Activated CD4-positive, alpha-beta T cell treated with anti-CD3 and anti-CD28 coated beads, Interleukin-2, amount 50 U/mL, for 16 hours (primary cell): ENCODE measurements at places on chromosomes 5 and 9.
A peak's percentile ranks its signal among the peaks of the same experiment; 100 is the strongest.

DNA sequence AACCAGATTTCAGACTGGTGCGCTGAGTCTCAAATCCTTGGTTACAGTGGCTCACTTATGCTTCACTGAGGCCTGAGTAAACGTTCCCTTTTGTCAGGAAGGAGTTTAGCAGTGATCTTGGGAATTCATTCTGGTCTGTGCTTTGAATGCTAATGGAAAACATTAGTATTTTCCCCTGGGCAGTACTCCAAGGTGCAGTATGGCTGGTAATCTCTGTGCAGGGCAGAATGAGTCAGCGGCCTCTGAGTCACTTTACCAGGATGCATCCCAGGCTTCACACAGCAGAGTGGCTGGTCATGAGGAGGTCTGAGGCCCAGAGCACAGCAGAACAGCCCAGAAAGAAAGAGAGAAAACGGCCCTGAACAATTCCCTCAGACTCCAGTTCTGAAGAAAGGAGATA, 54.0 kb downstream of the PCA3 start:
- no peak for DNase-seq

DNA sequence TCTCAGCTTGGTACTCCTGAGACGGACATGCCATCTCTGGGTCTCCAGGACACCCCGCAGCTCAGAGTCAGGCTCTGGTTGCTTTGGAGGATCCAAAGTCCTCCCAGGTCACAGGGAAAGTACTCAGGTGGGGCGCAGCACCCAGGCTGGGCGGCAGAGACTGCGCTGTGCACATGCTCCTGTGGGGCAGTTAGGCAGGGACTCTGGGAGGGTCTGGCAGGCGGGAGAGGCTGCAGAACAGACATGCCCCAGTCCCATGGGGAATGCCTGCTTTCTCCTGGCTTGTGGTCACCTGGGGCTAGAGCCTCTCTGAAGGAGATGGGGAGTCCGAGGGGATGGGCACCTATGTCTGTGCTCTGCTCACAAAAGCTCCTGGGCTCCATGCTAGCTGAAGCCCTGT, 45.3 kb upstream of the ITGA2 start:
- no peak for DNase-seq

- DNase-seq = no peak
Measured at GRCh38 chr5:142097681-142098080, 10.9 kb upstream of the NDFIP1 start.

DNA sequence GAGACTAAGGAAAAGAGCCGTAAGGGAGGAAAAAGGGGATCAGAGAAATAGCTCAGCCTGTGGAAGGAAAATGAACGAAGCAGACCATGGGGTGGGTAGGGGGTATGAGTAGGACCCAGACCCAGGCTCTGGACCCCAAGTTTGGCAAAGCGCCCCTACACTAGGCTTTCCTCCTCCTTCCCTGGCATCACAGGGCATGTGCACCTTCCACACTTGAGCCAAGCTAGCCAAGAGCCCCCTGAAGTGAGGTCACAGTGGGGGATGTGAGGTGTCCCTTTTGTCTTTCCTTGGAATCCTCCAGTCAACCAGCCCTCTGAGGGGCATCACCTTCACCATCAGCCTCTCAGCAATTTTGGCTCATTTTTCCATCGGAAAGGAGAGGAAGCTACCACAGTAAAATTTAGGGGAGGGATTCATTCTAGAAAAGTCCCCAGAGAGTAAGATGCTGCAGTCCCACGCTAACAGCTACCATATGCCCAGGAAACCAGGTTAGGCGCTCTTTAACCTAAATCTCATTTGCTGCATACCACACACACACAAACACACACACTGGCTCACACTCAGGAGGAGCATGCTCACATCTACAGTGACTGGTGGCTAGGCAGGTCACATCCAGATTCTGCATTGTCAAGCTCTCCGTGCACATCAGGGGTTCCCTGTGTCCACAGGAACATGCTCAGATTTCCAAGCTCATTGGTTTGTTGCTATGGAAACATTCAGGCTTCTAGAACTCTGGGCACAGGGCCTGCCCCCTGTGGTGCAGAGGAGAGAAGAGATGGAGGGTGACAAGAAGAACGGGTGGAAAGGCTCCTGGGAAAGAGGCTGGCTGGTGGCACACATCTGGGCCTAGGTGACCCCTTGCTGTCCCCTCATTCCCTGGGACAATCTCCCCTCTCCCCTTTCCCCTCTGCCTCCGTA, 9.9 kb downstream of the REEP2 start:
- no peak for DNase-seq

- no peak for DNase-seq
Measured at GRCh38 chr5:126693806-126694205, 83.1 kb upstream of the LMNB1 start.

GRCh38 chr5:32018476-32019436, 155.4 kb downstream of the GOLPH3 start:
- DNase-seq = no peak

GRCh38 chr9:16069671-16070454, 517.0 kb downstream of the CCDC171 start:
- no peak for DNase-seq

- no peak for DNase-seq
Measured at GRCh38 chr5:142810081-142810480, 39.9 kb downstream of the ARHGAP26 start.

DNA sequence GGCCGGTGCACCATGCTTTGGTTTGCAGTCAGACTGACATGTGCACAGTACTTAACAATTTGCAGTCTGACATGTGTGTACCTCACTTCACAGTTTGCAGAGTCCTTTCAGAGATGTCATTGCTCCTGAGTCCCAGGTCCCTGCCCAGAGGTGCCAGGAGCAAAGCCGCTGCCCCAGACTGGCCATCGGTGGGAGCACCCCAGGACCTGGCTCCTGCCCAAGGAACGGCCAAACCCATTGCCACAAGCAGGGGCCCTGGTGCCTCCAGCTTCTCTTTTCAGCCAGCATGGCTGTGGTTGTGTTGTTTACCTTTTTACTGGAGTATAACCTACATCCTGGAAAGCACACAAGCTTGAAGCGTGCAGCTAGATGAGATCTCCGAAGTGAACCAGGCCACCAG, 28.6 kb downstream of the RASGEF1C start:
- DNase-seq = no peak

DNA sequence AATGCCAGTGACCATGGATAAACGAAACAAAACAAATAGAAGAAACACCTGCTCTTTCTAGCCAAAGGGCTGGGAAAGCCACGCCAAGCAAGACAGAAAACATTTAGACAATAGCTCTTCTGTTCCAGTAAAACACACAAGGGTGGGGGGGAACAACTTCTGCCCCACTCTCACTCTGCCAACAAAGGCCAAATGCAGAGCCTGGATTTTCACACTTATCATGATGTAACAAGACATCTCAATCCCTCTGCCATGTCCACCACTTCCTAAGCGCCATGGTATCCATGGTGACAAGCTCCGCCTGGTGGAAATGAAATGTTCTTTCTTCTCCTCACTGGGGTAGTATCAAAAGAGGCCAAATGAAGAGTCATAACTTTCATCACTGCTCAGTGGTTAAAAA, 60.6 kb downstream of the DRD1 start:
- DNase-seq = no peak

DNA sequence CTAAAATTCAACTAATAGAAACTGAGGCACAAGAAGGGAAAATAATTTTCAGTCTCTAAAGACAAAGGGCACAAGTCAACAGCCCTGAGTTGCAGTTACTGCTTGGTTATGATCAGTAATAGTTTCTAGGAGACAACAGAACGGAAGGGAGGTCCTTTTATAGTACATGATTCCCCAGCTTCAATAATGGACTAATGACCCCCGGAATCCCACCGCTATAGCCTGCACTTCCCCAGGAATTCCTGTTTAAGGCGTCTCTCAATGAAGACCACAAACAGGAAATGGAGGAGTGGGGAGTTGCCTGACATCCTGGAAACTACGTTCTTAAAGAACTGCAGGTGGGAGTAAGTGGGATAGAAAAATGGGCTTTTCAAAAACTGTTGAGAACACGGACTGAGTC, 60.6 kb downstream of the DIAPH1 start:
- no peak for DNase-seq

DNA sequence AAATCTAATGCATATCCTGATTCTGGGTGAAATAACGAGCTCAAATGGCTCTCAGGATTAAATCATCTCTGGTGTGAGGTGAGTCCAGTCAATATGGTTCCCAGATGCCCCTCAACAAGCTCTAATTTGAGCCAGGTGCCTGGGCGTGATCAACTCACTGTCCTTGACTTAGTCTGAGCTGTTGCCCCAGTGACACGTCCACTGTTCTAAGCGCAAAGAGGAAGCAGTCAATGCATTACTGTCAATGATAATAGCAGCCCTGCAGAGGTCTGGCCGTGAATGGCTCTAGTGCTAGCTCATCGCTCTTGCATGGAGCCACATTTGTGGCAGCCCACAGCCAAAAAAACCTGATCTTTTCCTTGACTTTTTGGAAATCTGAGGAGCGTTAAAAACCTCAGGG, 128.6 kb upstream of the EFNA5 start:
- no peak for DNase-seq

DNA sequence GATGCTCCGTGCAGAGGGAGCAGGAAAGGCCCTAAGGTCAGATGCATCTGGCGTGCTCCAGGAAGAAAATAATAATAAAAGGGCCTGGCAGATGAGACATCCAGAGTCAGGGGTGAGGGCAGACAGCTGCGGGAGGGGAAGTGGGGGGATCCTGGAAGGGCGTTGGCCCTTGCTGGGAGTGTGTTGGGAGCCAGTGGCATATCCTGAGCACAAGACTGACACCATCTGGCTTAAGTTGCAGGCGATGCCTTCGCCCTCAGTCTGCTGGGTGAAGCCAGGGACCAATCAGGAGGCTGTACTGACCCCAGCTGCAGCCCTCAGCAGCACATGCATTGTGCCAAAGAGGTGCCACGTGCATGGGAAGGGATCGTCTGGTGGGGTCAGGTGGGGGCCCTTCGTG, 3.8 kb downstream of the OR2V2 start:
- no peak for DNase-seq

GRCh38 chr5:154273028-154273617, 82.6 kb downstream of the GALNT10 start:
- DNase-seq = peak; percentile 39
